NCI-H460 (cell line): ENCODE measurements at places on chromosomes 11 and 22. TPM values are rescaled to one million over a fixed set of nuclear protein-coding genes. Genes with fewer than 3 reads are reported as not detected.

Gene VWCE
- 0.30 and 0.46 TPM in 2 replicates for total RNA-seq

Gene ACR
- not detected in 2 replicates for total RNA-seq

GRCh38 chr11:64073542-64073941 lies 37.8 kb downstream of the FLRT1 start:
- DNase-seq: no peak

DNA sequence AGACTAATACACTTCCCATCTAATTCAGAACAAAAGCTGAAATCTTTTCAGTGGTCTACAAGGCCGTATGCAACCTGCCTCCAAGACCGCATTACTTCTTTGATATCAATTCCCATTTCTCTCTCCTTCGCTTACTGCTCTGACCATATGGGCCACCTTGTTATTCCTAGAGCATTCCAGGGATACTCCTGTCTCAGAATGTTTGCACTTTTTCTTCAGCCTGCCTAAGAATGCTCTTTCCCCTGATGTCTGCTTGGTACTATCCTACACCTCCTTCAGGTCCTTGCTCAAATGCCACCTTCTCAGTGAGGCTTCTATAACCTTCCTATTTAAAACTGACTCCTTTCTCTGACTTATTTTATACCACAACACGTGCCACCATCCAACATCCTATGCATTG lies 71.2 kb downstream of the MAML2 start:
- no peak for DNase-seq

- no peak for DNase-seq
Measured at GRCh38 chr11:76152741-76153570, 53.3 kb downstream of the WNT11 start.

Gene OR52H1
- not detected in 2 replicates for total RNA-seq

DNA sequence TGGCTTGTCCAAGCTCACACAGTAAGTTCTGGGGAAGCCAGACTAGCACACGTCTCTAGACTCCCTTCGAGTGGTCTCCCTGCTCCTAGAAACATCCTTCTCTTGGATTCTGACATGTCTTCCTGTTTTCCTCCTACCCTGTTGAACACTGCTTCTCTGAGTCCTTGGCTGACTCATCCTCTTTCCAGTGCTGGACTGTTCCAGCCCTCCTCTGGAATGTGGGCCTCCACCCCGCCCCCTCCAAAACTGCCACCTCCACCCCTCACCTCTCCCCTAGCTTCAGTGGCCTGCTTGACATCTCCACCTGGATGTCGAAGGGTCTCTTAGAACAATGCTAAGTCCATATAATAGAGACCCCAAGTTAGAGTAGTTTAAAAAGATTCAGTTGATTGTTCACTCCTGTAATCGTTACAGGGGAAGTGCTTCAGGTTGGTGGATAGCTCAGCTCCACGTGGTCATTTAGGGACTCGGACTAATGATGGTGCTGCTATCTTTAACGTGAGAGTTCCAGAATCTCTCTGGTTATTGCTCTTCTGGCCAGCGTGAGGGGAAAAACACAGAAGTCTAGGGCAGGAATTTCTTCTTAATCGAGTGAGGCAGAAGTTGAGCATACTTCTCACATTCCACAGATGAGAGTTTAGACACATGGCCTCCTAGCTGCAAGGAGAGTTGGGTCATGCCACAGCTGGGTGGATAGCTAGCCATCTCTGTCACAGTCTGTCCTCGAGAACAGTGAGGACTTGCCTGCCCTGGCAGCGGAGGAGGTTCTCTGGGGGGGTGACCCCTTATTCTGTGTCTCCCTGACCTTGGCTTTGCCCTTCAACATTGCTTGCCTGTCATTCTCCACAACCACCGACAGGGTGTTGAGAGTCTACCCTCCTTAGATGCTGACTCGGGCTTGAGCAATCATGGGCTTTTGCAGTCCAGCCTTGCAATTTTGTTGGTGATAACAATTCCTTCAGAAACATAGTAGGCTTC lies 4.7 kb upstream of the C11orf96 start:
- DNase-seq: no peak

GRCh38 chr11:105381941-105382340 lies 227.9 kb upstream of the GRIA4 start:
- no peak for DNase-seq

Gene TRPM5
- total RNA-seq: not detected in 2 replicates

Gene THRSP
- total RNA-seq: not detected in 2 replicates

DNA sequence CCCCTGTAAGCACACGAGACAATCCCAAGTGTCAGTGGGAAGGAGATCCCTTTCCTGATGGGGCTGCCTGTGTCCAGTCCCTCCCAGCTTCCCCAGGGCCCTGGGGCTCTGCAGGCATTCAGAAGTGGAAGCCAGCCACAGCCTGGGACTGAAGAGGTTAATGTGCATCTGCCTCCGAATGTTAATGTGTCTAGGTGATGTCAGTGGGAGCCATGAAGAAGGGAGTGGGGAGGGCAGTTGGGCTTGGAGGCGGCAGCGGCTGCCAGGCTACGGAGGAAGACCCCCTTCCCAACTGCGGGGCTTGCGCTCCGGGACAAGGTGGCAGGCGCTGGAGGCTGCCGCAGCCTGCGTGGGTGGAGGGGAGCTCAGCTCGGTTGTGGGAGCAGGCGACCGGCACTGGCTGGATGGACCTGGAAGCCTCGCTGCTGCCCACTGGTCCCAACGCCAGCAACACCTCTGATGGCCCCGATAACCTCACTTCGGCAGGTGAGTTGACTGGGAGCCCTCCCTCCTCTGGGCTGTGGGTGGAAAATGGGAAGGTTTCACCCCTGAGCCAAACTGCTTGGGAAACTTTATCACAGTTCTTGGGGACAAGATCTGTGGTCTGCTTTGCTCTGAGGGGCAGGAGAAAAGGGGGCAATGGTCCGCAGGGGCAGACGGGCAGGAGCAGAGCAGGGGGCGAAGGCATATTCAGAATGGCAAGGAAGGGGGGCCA lies at the start of gene MCHR1:
TSS of gene MCHR1 (plus strand) at position 236 of the 715 bp plus-strand sequence. CDS start at position 405, 169 bp downstream.
- DNase-seq: no peak

- no peak for DNase-seq
Measured at GRCh38 chr11:87459351-87459750, 421.6 kb downstream of the TMEM135 start.

Gene MIAT
- 0.66 and 0.82 TPM in 2 replicates for total RNA-seq

- DNase-seq: no peak
Measured at GRCh38 chr11:25057861-25058260, 561.0 kb downstream of the LUZP2 start.

GRCh38 chr11:66915866-66916265 lies 42.3 kb downstream of the PC start:
- DNase-seq: no peak

DNA sequence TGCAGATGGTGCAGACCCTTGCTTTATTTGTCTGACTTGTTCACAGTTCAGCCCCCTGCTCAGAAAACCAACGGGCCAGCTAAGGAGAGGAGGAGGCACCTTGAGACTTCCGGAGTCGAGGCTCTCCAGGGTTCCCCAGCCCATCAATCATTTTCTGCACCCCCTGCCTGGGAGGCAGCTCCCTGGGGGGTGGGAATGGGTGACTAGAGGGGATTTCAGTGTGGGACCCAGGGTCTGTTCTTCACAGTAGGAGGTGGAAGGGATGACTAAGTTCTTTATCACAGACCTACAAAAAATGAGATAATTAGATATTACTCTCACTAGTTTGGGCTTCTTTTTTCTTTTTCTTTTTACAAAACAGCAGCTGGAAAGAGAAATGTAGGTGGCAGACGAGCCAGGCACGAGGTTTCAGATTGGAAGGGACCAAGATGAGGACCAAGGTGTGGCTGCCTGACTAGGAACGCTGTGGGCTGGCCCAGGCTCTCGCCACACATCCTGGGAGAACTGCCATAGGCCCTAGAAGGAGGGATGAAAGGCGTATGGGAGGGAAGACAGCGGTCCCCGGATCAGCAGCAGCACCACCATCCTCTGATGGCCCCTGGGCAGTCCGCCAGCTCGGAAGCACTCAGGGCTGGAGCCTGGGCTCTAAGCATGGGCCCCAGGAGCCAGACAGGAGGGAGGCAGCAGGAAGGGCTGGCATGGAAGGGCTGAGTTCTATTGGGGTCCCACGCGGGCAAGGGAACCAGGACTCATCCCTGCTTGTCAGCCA lies 14.2 kb downstream of the TXN2 start:
- DNase-seq: no peak

DNA sequence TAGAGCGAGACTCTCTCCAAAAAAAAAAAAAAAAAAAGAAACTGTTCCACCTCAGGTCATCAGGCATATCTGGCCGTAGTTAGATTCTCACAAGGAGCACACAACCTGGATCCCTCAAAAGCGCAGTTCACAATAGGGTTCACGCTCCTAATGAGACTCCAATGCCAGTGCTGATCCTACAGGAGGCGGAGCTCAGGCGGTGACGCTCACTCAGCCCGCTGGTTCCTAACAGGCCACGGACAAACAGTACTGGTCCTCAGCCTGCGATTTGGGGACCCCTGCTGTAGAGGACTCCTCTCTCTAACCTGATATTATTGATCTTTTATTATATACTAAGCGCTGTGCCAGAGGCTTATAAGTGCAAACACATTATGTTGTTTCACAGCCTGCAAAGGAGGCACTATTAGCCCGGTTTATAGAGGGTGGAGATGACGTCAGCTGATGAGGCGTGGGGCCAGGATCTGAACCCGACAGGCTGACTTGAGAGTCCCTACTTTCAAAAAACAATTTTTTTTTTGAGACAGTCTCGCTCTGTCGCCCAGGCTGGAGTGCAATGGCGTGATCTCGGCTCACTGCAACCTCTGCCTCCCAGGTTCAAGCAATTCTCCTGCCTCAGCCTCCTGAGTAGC lies 4.9 kb upstream of the MAFF start:
- DNase-seq: no peak

DNA sequence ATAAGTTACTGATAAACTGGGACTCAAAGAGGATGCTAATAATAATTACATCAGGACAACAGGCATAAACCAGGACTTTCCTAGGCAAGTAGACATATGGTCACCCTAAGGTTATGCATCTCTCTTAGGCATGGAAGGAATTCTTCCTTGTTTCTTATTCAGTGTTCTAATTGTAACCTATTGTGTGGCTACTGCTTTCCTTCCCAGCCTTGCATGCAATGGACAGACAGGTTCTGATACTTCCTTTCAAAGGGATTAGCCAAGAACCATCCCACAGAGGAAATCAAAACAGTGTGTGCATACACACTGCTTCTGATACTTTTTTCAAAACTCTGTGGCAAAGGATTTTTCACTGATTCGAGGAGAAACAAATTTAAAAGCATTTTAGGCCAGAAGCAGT lies 48.3 kb downstream of the RRAS2 start:
- DNase-seq: no peak

- DNase-seq: no peak
Measured at GRCh38 chr11:111387363-111387762, 8.3 kb upstream of the POU2AF1 start.

DNA sequence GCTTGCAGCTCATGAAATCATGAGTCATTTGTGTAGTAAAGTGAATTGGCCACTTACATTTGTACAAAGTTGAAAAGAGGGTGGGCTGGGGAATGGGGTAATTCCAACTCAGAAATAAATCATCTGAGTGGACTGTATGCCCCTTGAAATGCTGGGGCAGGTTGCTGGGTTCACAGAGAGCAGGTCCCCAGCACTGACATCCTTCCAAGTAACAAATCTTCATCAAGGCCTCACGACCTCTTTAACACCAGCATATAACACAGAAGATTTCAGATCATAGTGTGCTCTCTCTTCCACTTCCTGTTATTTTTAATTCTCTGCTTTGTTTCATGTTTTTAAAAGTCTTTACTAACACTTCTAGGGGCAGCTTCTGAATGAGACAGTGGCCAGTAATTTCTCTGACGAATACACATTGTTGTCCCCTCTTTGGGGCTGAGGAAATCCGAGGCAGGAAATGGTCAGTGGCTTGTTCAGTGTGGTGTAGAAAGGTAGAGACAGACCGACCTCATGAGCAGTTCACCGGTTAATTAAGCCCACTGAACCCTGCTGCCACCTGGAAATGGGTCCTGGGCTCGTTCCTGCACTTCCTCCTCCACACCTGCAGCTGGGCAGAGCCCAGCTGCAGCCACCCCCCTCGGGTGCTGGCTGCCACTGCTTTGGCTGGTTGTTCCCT lies 127.7 kb downstream of the MAML2 start:
- DNase-seq: no peak

Gene SUSD2
- total RNA-seq: 0.02 TPM in 1 of 2 replicates, not detected in the other

Gene MRGPRX3
- 0.23 and 0.57 TPM in 2 replicates for total RNA-seq

DNA sequence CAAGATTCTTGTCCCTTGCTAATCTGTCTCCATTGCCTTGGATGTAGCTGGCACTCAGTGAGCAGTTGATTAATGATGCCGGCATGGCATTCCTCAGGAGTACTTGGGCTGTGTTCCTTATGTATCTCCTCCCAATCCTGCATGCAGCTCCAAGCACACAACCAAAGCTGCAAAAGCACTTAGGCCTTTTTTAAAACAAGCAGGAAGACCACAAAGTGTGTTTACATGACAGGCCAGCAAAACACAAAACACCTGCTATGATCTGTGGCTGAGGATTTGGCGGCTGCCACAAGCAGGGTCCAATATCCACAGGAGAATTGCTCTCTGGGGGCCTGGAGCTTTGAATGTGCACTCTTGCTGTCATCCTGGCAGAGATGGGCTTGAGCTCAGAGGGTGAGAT lies 8.9 kb downstream of the ABTB2 start:
- no peak for DNase-seq

Gene ESAM
- total RNA-seq: 0.15 and 0.23 TPM in 2 replicates

DNA sequence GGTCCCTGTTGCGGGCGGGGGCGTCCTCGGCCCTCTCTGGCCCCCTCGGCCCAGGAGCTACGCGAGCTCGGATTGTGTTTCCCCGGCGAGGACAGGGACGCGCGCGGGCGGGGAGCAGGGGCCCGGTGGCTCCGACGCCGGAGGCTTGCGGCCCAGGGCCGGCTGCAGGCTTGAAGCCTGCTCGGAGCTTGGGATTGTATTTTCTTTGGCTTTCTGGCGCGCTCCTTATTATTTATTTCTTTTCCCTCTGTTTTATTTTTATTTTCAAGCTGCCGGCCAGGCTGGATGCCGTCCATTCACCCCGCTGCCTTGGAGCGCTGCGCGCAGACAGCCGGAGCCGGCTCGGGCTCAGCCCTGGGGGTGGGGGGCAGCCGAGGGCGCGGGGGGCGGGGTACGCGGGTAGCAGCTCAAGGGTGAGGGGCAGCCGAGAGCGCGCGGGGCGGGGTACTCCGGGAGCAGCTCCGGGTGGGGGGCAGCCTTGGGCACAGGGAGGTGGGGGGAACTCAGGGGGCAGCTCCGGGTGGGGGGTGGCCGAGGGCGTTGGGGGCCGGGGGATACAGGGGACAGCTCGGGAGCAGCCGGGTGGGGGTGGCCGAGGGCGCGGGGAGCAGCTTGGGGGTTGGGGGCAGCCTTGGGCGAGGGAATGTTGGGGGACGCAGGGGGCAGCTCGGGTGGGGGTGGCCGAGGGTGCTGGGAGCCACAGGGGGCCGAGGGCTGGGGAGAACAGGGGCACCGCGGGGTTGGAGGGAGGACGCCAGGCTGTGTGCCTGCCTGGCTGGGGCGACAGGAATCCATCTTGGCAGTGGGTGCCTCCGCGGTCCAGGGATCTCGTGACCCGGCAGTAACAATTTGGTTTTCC lies 42.7 kb downstream of the KCNJ1 start:
- no peak for DNase-seq

Gene TMPRSS5
- total RNA-seq: 0.15 TPM in 1 of 2 replicates, not detected in the other
